Glomerular endothelial cell (primary cell): ENCODE measurements at places on chromosomes 6 and 20. TPM values are rescaled to one million over a fixed set of nuclear protein-coding genes. Genes with fewer than 3 reads are reported as not detected.

Gene TMEM239
- total RNA-seq = not detected in 2 replicates

Gene DACT2
- total RNA-seq = not detected in 2 replicates

DNA sequence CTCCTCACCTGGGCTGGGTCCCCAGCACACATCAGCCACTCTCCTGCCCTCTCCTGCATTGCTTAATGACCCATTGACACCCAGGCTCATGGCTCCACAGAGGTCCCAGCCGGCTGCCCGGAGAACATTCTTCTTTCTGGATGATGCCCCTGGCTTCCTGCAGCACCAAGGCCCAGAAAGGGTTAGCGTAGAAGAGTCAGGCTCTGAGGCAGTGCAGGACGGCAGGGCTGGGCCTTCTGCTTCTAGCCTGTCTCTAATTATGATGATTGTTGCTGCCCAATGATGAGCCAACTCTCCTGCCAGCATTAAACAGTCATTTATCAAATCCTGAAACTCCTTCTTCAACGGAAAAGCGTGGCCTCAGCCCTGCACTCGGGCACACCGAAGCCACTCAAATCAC lies 66.4 kb downstream of the ZNF217 start:
- DNase-seq = no peak

GRCh38 chr6:134073161-134073560 lies 20.7 kb upstream of the SLC2A12 start:
- no peak for DNase-seq

DNA sequence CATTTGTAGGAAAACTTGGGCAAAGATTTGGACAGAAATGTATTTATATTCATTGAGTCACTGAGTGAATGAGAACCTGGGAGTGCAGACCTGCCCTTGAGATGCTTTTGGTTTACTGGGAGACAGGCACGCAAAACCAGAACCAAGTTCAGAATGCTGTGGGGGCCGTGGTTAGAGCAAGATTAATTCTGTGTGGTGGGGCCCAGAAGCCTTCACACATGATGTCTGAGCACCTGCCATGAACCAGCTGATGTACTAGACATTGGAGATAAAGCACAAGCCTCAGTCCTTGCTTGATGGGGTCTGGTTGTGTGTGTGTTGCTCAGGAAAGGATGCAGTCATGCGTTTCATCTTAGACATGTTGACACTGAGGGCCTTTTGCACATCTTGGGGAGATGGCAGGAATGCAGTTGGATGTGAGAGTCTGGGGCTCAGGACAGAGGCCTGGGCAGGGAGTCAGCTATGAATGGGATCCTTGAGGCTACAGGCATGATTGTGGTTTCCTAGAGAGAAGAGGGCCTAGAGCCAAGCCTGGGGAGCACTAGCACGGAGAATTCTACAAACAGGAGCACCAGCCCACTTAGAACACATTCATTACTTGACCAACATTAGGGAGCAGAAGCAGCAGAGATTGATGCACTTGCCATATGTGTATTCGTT lies 114.3 kb upstream of the TMEM181 start:
- DNase-seq = no peak

DNA sequence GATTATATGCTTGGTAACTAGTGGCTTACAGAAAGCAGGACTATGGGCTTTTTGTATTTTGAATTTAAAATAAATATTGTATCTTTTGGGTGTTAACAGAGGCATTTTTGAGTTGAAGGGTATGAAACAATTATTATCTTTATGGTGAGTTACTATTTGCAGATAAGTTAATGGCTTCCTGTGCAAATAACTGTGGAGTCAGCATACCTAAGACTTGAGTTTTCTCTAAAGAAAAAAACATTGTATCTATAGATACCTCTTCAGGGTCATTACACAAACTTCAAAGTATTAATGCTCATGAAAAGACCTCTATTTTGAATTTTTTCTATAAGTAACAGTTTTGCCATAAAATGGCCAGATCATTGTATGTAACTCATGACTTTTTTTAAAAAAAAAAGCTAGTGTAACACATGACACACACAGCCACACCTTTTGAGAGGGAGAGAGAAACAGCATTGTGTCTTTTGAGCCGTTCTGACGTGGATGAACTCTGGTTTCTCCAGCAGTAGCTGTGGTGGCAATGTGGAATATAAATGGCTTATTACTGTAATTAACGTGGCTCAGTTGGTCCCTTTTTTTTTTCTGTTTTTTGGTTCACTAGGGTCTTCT lies 36.3 kb downstream of the PLEKHG1 start:
- no peak for DNase-seq

- DNase-seq = no peak
Measured at GRCh38 chr6:8819446-8819845, 384.1 kb upstream of the SLC35B3 start.
